ENCODE measurements at places on chromosomes 2 and 18.
A peak's percentile ranks its signal among the peaks of the same experiment; 100 is the strongest.

DNA sequence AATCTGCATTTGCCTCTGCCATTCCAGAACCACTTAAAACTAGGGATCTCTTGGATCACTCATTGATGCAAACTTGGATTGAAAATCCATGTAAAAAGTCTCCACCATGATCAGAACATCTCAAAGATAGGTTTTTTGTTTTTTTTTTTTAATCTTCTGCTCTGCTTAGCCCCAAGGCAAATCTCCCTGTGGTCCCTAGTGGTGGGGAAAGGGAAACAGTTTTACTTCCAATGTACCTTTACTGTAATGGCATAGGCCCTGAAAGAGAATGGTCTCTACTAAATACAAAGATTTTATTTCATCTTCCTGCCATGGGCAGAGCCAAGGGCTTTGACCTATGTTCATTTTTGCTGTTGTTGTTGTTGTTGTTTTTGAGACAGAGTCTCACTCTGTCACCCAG, 78.4 kb downstream of the KANSL1L start:
- no peak for DNase-seq

GRCh38 chr2:201116959-201117734, 1.2 kb downstream of the CFLAR start:
- peak; percentile 94 for DNase-seq

GRCh38 chr2:103002954-103003353, 241.1 kb downstream of the TMEM182 start:
- no peak for DNase-seq

GRCh38 chr18:25553631-25554263, 201.8 kb upstream of the ZNF521 start:
- DNase-seq, result peak; percentile 6

- DNase-seq, result no peak
These were observed 41.6 kb downstream of the CRACDL start for GRCh38 chr2:98894331-98895000.

DNA sequence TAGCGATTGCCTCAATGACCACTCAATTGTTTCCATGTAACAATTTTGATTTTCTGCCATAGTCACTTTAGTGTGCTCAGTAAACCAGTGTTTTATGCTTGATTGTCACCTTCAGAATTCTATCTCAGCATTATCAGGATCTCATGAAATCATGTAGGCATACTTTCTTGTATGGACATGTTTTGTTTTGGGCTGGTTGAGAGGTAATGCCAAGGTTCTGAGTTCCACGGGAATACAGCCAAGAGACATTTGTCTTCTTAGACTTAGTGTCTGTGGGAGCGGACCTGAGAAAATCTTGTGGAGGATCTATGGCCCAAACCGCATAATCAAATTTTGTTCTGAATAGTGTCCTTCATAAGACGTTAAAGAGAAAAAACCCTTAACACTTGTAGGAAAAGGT, 10.2 kb downstream of the MSTN start:
- DNase-seq, result no peak

All from amniotic epithelial cell (primary cell).